NCI-H2107 (cell line): ENCODE measurements at places on chromosomes 1 and 21.

DNA sequence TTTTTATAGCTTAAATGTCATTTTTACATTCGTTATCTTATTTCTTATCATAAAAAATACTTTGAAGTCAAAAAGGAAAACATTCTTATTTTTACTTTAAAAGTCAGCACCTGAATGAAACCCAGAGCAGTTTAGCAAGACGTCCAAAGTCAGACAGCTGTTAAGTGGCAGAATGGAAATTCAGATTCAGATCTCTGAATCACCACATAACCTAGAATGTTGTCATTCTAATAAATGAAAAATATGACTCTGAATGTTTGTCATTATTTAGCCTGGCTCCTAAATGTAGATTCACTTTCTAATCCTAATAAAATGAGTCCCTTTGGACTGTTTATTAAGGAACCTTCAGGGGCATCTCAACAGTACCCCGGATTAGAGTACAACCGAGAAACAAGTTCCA is 75.2 kb upstream of the RGS7 start:
- DNase-seq, result no peak

- no peak for DNase-seq
These were observed 57.0 kb downstream of the DISP3 start for GRCh38 chr1:11535761-11536572.

DNA sequence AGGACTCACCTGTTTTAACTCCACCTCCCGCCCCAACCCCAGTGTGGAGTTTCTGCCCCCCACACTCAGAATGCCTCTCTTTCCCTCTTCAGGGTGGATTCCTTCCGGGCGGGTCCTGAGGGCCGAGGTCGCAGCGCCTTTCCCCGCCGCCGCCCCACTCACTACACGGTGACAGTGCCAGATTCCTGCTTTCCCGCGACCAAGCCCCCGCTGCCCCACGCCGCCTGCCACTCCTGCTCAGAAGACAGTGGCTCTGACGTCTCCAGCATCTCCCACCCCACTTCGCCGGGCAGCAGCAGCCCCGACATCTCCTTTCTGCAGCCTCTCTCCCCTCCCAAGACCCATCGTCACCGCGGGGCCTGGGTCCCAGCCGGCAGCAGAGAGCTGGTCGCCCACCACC is 16.7 kb downstream of the INAVA start:
- no peak for DNase-seq

DNA sequence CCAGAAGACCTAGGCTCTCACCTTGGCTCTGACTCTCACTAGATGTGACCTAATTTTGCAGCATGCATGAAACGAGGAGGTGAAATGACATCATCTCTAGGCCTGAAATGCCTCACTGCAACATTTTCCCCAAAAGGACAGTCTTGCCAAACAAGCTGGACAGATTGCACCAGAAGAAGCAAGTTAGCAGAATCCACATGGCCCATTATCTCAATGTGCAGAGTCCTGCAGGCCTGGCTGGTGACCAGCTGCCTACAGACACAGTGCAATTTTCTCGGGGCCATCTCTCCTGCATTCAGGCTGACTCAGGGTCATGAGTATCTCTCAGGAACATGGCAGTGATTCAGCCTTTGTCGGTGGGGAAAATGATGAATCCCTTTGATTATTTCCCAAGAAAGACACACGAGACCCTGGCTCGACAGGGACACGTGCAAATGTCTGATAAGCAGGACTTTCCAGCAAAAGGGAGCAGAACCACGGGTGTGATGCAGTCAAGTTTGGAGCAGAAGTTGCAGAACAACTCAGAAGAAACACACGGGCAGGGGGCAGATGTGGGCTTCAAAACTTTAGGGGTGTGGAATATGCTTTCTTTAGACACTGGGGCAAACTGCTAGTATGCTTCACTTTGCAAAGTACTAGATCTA is 38.7 kb downstream of the TRIM67 start:
- DNase-seq, result no peak

DNA sequence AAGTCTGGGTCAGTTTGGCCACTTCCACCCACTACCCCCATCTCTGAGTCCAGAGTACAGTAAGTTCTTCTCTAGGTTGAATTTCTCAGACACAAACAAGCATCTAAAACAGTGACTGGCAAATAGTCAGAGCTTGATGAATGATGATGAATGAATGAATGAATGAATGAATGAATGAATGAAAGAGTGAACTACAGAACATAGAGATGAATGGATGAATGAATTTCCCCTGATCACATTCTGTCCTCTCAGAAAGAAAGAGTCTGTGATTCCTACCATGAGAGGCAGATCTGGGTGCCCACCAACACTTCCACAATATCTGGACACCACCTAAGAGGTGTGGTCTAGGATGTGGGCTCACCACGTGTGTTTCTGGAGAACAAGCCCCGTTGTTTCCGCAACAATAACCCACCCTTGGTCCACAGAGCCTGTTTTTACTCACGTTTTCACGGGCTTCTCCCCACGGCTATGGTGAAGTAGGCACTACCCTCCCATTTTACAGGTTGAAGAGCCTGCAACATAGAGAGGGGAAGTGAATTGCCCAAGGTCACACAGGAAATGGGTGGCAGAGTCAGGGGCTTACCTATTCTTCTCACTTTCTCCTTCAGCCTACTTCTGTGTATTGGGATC is 40.2 kb upstream of the IFFO2 start:
- no peak for DNase-seq

- DNase-seq, result no peak
These were observed 569 bp upstream of the WARS2 start for GRCh38 chr1:119141020-119141424.

GRCh38 chr1:179129702-179130473 is 48.0 kb downstream of the TOR3A start:
- no peak for DNase-seq

DNA sequence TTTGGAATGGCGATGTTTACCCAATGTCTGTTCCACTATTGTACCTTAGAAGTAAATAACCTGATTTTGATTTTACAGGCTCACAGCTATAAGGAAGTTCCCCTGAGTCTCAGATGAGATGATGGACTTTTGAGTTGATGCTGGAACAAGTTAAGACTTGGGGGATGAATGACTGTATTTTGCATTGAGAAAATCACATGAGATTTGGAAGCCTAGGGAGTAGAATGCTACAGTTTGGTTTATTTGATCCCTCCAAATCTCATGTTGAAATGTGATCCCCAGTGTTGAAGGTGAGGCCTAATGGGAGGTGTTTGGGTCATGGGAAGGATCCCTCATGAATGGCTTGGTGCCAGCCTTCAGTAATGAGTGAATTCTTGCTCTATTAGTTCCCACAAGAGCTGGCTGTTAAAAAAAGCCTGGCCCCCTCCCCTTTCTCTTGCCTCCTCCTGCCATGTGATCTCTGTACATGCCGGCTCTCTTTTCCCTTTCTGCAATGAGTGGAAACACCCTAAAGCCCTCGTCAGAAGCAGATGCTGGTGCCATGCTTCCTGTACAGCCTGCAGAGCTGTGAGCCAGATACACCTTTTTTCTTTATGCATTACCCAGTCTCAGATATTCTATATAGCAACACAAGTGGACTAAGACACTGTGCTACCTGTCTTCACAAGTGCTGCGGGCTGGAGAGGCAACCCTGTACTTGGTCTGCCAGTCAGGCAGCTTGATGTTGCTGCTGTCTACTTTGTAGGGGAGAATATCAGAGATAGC is 77.0 kb upstream of the TLR5 start:
- DNase-seq, result no peak

DNA sequence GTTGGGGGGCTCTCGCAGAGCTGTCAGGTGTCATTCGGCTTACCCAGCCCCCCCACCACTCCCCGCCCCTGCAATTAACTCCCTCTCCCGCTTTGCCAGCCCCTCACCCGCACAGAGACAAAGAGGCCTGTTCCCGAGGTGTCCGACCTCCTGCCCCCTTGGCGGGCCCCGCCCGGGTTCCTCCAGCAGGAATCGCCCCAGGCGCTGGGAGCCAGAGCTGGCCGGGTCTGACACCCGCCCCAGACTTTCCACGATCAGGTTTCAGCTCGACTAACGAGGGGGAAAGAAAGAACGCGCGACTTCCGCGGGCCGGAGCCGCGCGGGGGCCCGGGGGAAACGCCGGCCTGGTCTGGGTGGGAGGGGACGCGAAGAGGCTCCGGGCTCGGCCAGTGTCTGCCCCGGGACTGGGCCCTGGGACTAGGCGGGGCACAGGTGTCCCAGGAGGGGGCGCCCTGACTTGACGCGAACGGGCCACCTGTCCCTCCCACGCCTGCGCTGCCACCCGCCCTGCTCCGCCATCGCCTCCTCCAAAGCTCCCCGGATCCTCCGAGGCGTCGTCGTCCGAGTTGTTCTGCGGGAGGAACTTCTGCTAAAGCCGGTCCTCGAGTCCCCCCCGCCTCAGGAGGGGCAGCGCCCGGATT is 36.4 kb upstream of the HHAT start:
- peak; percentile 79 for DNase-seq

DNA sequence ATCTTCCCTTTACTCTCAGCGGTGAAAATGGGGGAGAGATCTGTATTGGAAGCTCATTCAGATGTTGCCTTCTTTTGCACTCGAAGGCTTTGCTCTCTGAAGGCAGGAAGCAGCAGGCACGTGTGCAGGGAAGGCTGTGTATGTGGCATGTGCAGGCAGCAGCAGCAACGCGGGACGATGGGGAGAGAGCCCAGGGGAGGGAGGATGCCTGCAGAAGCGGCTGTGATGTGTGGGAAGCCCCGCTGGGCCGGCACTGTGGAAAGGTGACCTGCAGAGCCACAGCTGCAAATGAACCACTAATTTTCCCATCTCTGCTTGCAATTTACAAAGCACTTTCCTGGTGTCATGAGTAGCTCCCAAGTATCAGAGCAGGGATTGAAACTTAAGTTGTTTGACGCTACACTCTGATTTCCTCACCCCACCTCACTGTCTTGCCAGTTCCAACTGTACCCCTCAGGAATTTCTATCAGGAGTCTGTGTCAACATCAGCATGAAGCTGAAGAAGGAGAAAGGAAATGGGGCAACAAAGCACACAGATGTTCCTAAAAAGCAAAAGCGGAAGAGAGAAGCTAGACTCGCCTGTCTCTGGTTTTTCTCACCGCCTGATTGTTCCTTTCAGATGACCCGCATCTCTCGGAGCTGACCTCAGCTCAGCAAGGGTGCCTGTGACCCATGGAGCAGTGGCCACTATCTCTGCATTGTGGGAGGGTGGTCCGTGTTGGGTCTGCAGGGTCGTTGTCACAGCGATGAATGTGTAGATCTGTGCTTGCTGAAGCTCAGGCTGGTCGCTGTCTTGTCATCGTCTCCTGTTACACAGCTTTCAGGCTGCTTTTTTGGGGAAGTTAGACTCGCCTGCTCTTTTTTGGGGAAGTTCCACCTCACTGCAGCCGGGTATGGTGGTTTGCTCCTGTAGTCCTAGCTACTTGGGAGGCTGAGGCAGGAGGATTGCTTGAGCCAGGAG is 156.1 kb downstream of the KIF26B start:
- peak; percentile 76 for DNase-seq

- no peak for DNase-seq
These were observed 14.5 kb upstream of the TNFRSF1B start for GRCh38 chr1:12152113-12152891.

GRCh38 chr1:80164150-80164549 is 1157.6 kb upstream of the ADGRL4 start:
- no peak for DNase-seq

DNA sequence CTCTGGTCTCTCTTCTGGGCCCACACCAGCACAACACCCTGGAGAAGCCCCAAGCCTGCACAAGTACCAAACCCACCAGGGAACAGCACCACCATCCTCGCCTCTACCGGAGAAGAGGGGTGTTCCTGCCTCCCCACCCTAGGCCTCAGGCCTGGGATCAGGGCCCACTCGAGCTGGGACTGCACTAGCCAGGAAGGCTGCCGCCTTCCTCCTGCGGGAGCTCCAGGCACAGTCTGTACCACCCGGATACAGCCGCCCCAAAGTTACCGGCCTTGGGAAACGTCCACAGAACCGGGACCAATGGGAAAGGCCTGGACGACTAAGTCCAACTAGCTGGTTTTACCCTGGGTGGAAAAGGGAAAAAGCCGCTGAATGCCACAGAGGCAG is 3.4 kb downstream of the TAL1 start:
- DNase-seq, result no peak

- no peak for DNase-seq
These were observed 2.3 kb downstream of the COQ8A start for GRCh38 chr1:226942392-226942791.

DNA sequence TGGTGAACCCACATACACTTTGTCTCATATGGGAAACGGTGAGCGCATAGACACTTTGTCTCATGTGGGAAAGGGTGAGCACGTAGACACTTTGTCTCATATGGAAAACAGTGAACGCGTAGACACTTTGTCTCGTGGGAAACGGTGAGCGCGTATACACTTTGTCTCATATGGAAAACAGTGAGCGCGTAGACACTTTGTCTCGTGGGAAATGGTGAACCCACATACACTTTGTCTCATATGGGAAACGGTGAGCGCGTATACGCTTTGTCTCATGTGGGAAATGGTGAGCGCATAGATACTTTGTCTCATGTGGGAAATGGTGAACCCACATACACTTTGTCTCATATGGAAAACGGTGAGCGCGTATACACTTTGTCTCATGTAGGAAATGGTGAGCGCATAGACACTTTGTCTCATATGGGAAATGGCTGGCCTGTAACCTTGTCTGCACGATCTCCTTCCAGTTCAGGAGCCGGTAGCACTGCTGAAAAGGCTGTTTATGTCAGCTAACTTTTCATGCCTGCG is 50.7 kb upstream of the TRAPPC10 start:
- DNase-seq, result no peak
